ENCODE measurements at places on chromosomes 12 and 14.

DNA sequence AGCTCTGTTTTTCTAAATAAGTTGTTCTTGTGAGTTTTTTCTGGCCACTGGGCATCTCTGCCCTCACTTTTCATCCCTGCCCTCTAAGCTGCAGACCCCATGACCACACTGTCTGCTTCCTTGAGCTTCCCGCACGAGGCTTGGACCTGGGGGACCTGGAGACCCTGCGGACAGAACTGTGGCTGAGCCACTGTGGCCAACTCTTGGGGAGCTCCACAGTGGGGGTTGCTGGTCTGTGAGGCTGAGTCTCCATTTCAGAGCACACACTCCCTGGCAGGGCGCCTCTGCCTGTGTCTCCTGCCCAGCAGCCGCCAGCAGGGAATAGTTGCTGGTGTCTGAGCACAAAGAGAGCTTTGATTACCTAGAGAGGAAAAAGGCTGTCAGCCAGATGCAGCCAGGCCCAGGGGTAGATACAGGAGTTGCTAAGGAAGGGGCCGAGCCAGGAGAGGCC, 13.1 kb upstream of the RIN3 start:
- no peak for DNase-seq

DNA sequence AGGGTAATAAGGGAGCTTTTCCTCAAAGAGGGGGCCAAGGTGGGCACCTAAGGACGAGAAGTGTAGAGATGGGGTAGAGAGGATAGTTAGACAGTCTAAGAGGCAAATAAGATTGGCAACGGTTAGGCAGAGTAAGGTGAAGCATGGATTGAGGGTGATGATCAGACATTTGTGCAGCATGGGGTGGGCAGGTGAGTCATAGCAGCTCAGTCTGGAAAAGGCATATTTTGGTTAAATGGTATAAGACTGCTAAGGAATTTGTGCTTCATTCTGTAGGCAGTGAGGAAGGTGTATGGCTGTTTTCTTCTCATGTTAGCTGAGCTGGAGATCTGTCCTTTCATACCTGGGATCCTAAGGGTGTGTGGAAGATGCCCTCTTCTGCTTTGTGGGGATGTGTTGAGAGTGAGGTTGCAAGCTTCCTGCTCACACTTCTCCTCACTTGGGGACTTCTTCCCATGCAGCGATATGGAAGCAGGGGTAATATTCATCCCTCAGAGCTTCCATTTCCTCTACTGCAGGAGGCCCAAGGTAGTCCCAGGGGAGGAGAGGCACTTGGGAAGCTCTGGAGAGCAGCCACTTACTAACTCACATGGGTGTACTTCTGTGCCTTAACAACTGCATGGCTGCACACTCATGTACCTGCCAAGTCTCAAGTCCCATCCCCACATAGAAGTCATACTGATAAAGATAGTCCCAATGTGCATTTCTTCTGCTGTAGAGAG, 28.9 kb downstream of the GSG1 start:
- no peak for DNase-seq

DNA sequence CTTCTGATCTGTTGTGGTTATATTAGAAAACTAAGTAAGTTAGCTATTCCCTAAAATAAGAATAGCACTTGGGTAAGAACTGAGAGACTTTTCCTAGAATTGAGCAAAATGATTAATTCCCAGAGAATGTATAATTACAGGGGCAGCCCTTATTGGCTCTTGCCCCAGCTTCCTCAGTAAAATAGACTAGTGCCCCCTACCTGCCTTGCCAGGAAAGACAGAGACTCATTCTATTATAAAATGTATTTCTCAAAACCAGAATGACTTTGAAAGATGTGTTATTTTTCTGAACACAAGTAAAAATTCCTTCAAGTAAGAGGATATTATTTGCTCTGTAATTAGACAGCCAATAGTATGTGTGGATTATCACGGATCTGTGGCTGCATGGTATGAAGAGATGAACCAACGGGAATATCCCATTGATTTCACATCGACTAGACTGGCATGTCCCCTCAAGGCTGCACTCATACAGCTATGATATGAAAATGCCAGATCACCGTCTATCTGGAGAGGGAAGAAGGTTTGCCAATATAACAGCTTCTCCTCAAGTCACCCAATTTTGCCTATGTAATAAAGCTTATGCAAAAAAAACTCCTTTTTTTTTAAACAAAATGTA, 7.4 kb upstream of the GLRX5 start:
- DNase-seq = peak; percentile 44

- no peak for DNase-seq
Observed at GRCh38 chr14:24032727-24033418, 18.9 kb upstream of the CARMIL3 start.

DNA sequence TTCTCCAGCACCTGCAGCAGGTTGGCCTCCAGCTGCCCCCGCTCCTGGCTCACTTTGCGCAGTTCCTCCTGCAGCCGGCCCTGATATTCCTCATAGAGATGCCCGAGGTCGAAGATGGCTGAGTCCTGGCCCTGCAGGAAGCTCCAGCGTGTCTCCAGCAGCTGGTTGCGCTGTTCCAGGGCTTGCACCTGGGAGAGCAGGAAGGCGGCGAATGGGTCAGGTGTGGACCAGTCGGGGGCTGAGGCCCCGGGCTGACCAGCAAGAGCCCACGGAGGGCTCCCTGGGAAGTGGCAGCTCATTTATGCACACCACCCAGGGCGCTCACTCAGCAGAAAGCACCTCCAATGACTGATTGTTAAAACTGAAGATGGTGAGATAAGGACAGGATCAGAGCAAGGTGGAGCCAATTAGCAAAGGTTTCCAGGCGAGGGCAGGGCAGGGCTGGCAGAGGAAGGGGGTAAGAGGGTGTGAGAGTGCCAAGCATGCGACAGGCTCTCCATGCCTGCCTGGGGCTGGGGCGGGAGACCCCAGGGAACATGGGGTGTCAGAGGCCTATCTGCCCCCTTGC, 6.3 kb downstream of the KRT80 start:
- no peak for DNase-seq

- peak; percentile 22 for DNase-seq
Observed at GRCh38 chr12:56581418-56582145, 48.5 kb downstream of the BAZ2A start.
